GM23338 (cell line): ENCODE measurements at places on chromosomes 2 and 18.

DNA sequence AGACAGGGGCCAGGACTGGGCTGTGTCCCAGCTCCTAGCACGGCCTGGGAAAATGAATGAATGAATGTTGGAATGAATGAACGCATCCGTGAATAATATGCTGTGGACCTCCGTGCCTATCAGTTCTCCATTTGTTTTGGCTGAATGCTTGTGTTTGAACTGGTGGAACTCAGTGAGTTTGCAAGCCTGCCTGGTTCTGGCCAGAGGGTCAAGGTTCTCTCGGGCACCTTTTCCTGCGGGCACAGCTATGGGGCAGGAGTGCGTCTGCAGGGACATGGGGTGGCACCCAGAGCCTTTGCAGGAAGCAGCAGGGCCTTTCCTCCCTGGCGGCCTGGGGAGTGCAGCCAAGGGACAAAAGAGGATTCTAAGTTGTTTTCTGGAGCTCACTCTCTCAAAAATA, 17.6 kb upstream of the PDIA6 start:
- no peaks in the 10 kb centered on the region for H3K27me3 ChIP-seq
- H3K36me3 ChIP-seq = no peaks in the 10 kb centered on the region
- no peak for DNase-seq
- peaks cover 8% of the 10 kb centered on the region; the same call in 1 of the 2 replicates for H3K4me1 ChIP-seq
- no peak overlapping the region for H3K4me3 ChIP-seq
- H3K27ac ChIP-seq = no peak overlapping the region

DNA sequence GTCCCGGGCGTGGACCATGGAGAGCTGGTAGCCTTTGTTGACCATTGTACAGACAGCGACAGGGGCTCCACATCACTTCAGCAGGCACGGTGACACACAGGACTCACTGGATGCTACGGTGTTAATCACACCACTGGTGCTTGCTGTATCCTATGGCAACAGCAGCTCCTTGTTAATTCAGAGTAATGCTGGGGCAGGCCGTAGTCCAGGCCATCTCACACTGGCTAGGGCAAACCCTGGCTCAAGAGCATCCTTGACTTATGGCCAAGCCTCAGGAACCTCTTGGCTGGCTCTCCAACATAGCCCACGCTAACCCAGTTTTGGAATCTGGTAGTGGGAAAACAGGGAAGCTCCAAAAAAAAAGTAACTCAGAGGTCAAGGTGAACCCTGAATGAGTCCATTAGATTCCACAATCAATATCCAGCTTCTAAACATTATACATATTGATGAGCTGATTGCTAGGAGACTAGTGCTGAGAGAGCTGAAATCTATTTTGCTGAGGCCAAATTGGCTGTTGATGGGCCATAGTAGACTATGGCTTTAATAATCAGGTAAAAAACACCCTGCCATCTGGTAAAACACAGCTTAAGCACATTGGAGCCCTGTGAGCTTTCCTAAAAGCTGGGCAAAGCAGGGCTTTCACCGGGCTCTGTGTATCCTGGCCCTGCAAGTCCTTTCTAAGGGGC, 253.6 kb downstream of the PRKCE start:
- no peaks in the 10 kb centered on the region for H3K4me1 ChIP-seq
- no peak for DNase-seq
- H3K27ac ChIP-seq = no peak overlapping the region
- no peaks in the 10 kb centered on the region for H3K27me3 ChIP-seq
- H3K36me3 ChIP-seq = no peaks in the 10 kb centered on the region

DNA sequence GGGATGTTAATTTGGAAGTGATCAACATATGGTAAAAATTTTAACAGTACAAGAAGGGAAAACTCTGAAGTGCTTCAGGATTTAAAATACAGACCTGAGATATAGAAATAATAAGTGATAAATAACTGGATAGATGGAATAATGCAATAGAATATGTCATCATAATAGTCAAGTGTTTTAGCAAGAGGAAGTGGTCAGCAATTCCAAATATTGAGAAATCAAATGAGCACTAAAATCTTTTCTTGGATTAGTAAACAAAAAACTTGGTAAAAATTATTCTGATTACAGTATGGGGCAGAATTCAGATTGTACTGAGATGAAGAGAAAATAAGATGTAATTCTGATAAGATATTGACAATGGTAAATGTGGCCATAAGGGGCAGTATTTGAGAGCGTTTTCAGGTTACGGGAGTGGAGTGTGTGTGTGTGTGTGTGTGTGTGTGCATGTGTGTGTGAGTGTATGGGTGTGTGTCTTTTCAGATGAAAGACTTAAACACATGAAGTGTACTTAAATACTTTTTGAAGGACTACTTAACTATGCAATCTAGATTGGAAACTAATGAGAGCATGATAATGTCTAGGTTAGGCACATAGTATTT, 217.9 kb upstream of the ITGA4 start:
- H3K27me3 ChIP-seq = no peaks in the 10 kb centered on the region
- H3K4me3 ChIP-seq = no peak overlapping the region
- no peaks in the 10 kb centered on the region for H3K36me3 ChIP-seq
- DNase-seq = peak; percentile 58
- peaks cover 2% of the 10 kb centered on the region for H3K4me1 ChIP-seq
- H3K27ac ChIP-seq = no peak overlapping the region

DNA sequence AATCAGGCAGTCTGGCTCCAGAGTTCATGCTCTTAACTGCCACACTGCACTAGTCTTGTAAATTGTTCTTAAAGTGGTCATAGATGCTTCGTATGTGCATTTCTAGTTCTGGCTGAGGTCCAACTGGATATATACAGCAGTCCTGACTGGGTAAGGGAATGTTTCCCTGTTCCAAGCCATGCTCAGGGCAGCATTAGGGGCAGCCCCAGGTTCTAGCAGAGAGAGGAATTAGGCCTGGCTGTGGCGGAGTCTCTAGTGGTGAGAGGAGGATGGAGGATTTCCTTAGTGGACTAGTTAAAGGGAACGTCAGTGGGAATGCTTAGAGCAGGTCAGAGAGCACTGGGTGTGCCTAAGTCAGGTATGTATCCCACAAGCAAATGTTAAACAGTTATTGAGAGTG, 28.0 kb downstream of the UBE2E3 start:
- DNase-seq = peak; percentile 9
- no peaks in the 10 kb centered on the region for H3K36me3 ChIP-seq
- H3K4me1 ChIP-seq = peaks cover 19% of the 10 kb centered on the region; the same call in 1 of the 2 replicates

GRCh38 chr2:127640082-127641072, 5.6 kb upstream of the GPR17 start:
- H3K4me3 ChIP-seq = no peak overlapping the region
- H3K27me3 ChIP-seq = no peaks in the 10 kb centered on the region
- no peak overlapping the region for H3K27ac ChIP-seq
- peaks cover 10% of the 10 kb centered on the region; the same call in 1 of the 2 replicates for H3K4me1 ChIP-seq
- no peaks in the 10 kb centered on the region for H3K36me3 ChIP-seq

DNA sequence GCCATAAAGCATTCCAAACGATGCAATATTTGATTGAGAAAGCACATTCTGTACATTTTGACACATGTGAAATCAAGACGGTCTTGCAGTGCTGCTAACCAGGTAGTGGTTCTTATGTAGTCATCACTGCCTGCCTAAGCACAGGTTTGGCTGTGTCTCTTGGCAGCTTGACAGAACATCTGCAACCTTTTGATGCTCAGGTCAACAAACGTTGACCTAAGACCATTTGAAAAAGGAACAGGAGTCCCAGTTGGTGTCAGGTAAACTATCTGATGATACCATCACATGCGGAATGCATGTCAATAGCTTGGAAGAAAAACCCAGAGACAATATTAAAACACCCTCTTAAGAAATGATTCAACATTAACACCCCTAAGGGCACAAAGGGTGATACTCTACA, 80.7 kb downstream of the L3MBTL4 start:
- no peaks in the 10 kb centered on the region for H3K4me1 ChIP-seq
- H3K36me3 ChIP-seq = no peaks in the 10 kb centered on the region
- H3K27ac ChIP-seq = no peak overlapping the region
- no peak overlapping the region for H3K4me3 ChIP-seq

DNA sequence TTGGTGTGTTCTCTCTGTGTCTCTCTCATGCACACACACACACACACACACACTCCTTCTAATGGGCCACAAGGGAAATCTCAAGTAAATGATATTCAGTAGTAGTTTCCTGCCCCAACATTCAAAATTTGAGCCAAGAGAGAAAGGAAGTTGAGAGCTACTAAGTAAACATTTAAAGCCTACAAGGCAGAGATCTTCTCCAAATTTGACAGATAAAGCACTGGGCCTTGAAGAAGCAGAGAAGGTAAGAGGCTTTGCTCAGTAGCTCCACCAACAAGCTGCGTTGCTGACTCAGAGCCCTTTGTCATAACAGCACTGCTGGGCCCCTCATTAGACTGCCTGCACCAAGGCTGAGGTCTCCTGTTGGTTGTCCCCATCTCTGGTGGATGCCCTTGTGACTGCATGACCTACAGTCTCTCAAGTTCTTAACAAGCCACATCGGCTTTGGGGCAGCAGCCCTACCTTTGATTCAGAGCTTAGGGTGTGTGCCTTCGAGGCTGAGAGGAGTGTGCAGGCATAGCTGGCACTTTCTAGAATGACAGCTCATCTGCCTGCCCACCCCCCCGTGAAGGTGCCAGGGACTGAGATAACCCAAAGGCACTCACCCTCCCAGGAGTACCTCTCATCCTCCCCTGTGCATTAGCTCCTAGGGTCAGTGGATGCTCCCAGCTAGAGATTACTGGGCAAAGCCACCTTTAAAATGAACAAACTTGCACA, 32.3 kb upstream of the NEB start:
- DNase-seq = no peak
- H3K4me3 ChIP-seq = no peak overlapping the region
- no peak overlapping the region for H3K27ac ChIP-seq
- H3K4me1 ChIP-seq = 0 out of 2 replicates have a peak, but pooled peaks cover 6% of the 10 kb centered on the region

DNA sequence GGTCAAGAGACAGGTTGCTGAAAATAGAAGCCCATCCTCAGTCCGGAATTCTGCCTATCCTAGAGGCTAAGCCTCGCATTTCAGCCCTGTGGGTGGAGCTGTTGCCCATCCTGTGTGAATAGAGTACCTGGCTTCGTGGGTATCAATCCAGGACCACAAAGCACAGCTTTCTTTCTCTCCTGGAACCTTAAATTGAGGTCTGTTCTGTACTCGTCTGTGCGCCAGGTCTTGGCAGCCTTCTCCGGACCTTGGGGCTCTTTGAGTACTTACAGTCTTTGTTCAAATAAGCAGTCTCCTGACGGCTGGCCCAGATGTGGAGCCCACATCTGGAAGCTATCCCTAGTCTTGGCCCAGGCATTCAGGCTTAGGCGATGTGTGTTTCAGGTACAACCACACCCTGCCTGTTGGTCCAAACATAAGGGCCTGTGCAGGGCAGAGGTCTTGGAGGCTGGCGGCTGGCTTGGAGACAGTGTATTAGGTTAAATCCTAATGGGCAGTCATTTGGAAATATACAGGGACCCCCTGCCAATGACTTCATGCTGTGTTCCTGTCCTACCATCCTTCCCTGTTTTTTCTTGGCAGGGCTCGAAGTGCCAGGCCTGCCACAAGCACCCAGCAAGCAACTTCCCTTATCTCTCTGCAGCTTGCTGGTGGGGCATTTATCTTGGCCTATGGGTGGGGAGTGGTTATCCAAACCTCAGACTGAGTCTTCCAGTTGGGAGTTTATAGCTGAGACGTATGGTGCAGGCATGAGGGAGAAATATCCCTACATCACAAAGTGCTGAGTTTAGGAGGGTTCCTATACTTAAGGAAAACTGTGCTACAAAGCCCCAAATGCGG, 294.1 kb downstream of the BCL2 start:
- H3K27me3 ChIP-seq = peaks cover 12% of the 10 kb centered on the region
- H3K4me3 ChIP-seq = no peak overlapping the region
- no peaks in the 10 kb centered on the region for H3K36me3 ChIP-seq
- H3K27ac ChIP-seq = no peak overlapping the region

DNA sequence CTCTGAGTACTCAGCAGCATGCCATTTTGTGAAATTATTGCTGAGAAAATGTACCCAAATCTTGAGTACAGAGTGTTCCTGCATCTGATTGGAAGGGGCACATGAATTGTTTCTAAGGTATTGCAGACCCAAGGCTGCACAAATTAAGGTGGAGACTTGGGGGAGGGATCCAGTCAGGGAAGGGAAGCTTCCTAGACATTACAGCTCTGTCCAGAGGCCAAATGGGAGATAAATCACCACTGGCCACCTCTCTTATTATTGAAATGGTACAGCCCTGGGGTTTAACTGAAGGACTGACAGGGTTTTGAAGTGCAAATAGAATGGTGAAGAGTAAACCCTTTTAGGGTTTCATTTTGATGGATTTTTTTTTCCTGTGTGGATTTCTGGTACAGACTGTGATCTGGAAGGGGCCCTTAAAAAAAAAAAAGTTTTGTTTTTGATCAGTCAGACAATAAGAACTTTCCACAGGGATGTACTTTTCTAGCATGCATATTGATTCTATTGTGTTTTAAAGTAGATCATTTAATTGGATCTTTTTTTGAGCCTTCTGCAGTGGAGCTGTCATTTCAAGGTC, 119.4 kb downstream of the GREB1L start:
- no peak for DNase-seq
- no peaks in the 10 kb centered on the region for H3K27me3 ChIP-seq
- peaks cover 13% of the 10 kb centered on the region for H3K4me1 ChIP-seq
- H3K4me3 ChIP-seq = no peak overlapping the region
- no peak overlapping the region for H3K27ac ChIP-seq

- no peaks in the 10 kb centered on the region for H3K27me3 ChIP-seq
- H3K36me3 ChIP-seq = no peaks in the 10 kb centered on the region
- no peaks in the 10 kb centered on the region for H3K4me1 ChIP-seq
- no peak overlapping the region for H3K4me3 ChIP-seq
Observed at GRCh38 chr18:66156946-66157687, 406.3 kb downstream of the CDH7 start.
